ENCODE measurements at places on chromosomes 5 and 9.

DNA sequence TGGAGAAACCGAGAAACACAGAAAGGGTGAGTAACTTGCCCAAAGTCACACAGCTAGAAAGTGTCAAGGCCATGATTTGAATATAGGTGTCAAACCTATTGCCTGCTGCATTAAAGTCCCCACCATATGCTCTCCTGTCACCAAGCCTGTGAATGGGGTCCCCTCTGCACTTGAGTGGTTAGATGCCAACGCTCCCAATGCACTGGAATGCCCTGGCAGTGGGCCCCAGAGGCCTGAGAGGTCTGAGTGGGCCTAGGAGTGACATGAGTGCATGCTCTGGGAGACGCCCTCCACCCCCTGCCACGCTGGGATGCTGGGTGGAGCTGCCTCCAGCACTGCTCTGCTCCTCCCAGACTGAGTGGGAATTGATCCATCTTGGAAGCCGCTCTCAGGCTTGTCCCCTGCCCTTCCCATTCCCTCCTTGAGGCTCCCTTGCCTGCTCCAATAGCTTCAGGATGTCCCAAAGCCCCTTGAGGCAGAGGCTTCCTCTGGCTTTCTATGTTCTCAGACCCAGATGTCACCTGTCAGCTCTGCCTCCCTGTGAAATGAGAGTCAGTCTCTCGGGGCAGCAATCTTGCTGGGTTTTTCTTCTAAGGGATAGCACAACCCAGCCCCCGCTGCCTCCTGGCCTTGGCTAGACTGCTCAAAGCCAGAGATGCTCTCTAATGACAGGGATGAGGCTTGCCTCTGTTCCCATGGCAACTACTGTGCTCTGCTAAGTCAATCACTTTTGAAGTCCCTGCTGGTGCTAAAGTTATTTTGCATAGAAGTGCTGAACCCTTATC, 6.6 kb upstream of the ARSI start:
- no peak for DNase-seq

- DNase-seq, result no peak
These were observed 309.6 kb downstream of the MLLT3 start for GRCh38 chr9:20312732-20313131.

DNA sequence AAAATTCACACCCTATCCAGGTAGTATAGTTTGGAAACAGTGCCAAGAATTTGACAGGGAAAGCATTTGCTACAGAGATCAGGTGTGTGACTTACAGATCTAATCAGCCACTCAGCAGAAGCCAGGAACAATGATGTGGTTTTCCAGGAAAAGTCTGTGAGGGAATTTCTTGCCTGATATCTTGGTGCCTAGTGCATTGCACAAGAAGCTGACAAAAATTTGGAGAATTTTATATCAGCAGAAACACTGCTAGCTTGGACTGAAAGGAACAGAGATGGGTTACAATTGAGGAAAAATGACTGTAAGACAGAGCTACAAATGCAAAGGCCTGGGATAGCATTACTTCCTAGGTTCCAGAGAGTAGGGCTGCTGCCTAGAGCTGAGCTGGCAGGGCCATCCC, 658.1 kb upstream of the CHD1 start:
- DNase-seq, result no peak

GRCh38 chr5:76406673-76407072, 3.6 kb downstream of the IQGAP2 start:
- DNase-seq, result no peak

DNA sequence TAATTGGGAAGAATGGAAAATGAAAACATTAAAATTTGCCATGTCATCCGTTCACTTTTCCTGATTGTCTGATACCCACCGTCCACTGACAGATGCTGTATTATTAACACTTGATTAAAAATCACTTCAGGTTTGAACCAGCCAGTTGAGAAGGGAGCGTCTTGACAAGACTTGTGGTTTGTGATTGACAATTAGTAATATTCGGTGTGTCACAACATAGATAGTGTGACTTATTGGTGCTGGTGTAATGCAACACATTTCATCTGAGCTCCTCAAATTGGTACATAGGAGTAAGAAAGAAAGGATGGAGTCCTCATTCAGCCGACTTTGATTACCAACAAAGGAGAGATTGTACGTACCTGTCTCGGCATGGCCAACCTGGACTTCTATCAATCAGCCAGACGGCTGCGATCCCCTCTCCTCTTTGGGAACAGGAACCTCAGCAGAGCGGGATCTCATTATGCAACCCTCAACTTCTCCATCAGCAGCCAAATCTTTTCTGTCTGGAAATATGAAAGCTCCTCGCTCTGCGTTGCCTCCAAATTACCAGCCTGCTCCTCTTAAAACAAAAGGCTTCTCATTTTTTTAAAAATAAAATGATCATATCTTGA, 211.7 kb upstream of the MVB12B start:
- DNase-seq, result no peak

- no peak for DNase-seq
These were observed 50.6 kb downstream of the DEPDC1B start for GRCh38 chr5:60649288-60649917.

GRCh38 chr9:79134654-79135053, 437.1 kb upstream of the TLE4 start:
- no peak for DNase-seq

DNA sequence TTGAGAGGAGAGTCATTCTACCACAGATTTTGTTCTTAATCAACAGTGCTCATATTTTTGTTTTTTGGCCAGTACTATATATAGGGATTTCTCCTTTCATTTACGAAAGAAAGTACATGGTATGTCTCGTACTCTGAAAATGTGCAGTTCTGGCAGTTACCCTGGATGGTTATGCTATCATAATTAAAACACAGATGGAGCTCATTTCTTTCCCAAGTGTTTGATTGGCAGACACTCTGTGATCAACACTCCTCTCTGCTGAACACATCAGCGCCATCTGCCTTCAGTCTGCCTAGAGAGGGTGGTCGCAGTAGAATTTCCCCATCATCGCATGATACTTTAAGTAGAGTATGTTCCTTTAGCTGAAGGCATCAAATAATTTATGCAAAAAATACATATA, 64.5 kb downstream of the PAM start:
- no peak for DNase-seq

- DNase-seq, result no peak
These were observed 193.4 kb downstream of the SEMA6A start for GRCh38 chr5:116381201-116381600.

DNA sequence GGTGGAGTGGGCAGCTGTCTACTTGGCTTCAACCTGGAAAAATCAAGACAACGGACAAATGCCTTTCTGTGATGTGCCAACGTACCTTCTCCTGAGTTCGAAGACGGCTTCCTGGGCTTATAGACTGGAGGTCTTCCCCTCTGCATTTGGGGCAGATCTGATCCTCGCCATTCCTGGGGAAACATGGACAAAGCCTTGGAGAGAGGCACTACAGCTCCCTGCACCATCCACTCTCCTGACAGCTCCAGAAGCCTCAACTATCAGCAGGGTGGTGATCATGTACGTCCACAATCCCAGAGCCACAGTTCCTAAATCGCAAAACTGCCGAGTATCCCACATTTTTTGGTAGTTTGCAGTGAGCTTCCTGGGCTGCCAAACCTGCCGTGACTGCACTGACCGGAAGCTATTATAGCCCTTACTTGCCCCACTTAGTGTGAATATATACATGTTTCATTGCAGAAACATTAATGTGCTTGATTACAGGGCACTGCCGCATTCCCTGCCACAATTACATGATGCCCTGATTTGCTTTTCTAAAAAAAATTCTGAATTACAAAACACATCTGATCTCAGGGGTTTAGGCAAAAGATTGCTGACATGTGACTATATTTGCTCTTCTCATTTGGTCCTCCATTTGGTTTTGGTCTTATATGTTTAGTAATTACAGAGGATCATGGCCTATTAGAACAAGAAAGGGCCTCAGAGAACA, 2.8 kb downstream of the TRAF1 start:
- no peak for DNase-seq

GRCh38 chr5:88778736-88779135, 104.2 kb downstream of the MEF2C start:
- DNase-seq, result no peak

- DNase-seq, result peak; percentile 89
These were observed 12.7 kb downstream of the STK10 start for GRCh38 chr5:172175263-172175719.

- DNase-seq, result no peak
These were observed 43.0 kb upstream of the SHB start for GRCh38 chr9:38112049-38112448.

DNA sequence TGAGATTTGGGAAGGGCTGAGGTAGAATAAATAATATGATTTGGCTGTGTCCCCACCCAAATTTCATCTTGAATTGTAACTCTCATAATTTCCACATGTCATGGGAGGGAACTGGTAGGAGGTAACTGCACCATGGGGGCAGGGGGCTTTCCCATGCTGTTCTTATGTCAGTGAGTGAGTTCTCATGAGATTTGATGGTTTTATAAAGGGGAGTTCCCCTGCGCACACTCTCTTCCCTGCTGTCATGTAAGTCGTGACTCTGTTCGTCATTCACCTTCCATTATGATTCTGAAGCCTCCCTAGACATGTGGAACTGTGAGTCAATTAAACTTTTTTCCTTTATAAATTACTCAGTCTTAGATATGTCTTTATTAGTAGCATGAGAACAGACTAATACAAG, 115.5 kb upstream of the STARD4 start:
- peak; percentile 44 for DNase-seq

- DNase-seq, result no peak
These were observed 101.5 kb downstream of the TAF11L14 start for GRCh38 chr5:17735761-17736160.

GRCh38 chr5:43582082-43583005, 20.6 kb upstream of the NNT start:
- no peak for DNase-seq

GRCh38 chr9:109910671-109911518, 130.9 kb downstream of the PALM2AKAP2 start:
- no peak for DNase-seq

- DNase-seq, result no peak
These were observed 222.2 kb downstream of the LURAP1L start for GRCh38 chr9:12997009-12997408.

GRCh38 chr5:158852622-158853021, 247.1 kb downstream of the EBF1 start:
- DNase-seq, result no peak

DNA sequence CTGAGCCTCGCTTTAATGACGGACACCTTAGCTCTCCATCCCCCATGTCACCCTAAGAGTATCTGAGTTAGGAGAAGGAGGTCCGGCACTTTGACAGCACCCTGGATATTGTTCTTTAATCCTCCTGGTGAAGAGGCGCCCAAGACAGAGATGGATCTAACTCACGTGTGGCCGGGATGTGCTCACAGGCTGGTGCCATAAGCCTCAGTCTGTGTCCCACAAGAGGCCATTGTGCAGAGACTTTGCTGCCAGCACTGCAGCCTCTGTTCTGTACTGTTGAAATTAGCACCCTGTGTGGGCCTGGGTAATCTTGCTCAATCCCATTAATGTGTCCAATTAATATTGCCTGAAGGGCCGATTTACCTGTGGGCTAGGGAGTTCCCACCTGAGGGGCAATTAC, 37.7 kb downstream of the NXNL2 start:
- no peak for DNase-seq

DNA sequence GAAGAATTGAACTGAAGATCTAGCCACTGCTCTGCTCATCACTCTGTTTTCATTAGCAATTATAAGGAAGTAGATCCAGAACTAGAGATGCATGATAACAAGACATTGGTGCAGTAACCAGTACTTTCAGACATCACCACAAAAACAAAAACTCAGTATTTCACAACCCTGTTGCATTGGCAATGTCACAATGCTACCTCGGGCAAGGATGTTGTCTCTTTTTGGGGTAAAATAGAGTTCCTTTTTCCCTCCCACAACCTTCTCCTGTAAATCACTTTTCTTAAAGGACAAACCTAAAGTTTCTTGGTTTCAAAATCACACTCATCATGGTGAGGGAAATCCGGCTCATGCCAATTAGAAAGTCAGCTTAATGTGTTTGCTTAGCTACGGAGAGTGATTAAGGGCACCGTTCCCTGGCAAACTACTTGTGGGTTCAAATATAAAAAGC, 420.1 kb upstream of the MEF2C start:
- no peak for DNase-seq

- DNase-seq, result no peak
These were observed 966 bp downstream of the SNX2 start for GRCh38 chr5:122775550-122776542.

- peak; percentile 77 for DNase-seq
These were observed 17.0 kb upstream of the CRB2 start for GRCh38 chr9:123338710-123339665.

- DNase-seq, result no peak
These were observed 800.7 kb upstream of the CTNND2 start for GRCh38 chr5:12704955-12705354.
